Aorta (tissue), 5 donors: ENCODE measurements at places on chromosomes 7 and 10. TPM values are rescaled to one million over a fixed set of nuclear protein-coding genes. Genes with fewer than 3 reads are reported as not detected.

Gene MICALL2
- 57.7 TPM for polyA plus RNA-seq

Gene CFAP43
- not detected for polyA plus RNA-seq

Gene MEST
- 4.9 TPM for polyA plus RNA-seq

Gene PDE6C
- polyA plus RNA-seq = not detected

Gene NODAL
- polyA plus RNA-seq = 0.13 TPM

Gene WNT8B
- polyA plus RNA-seq = not detected

Gene NEBL
- polyA plus RNA-seq = 0.25 TPM

Gene ZSCAN25
- 7.4 TPM for polyA plus RNA-seq

Gene NPSR1
- not detected for polyA plus RNA-seq

Gene OR2F1
- not detected for polyA plus RNA-seq

Gene MALRD1
- polyA plus RNA-seq = 2.6 TPM

Gene STAG3
- 0.13 TPM for polyA plus RNA-seq

Gene GARS1
- 33.2 TPM for polyA plus RNA-seq

Gene ITPRID1
- polyA plus RNA-seq = not detected

- DNase-seq = no peak
These were observed 130.6 kb upstream of the BTBD16 start for GRCh38 chr10:122140461-122140902.

- DNase-seq = no peak
These were observed 122.9 kb upstream of the MYO3A start for GRCh38 chr10:25811052-25811685.

GRCh38 chr7:129951226-129952085 is 1.3 kb downstream of the UBE2H start:
- no peak for DNase-seq

DNA sequence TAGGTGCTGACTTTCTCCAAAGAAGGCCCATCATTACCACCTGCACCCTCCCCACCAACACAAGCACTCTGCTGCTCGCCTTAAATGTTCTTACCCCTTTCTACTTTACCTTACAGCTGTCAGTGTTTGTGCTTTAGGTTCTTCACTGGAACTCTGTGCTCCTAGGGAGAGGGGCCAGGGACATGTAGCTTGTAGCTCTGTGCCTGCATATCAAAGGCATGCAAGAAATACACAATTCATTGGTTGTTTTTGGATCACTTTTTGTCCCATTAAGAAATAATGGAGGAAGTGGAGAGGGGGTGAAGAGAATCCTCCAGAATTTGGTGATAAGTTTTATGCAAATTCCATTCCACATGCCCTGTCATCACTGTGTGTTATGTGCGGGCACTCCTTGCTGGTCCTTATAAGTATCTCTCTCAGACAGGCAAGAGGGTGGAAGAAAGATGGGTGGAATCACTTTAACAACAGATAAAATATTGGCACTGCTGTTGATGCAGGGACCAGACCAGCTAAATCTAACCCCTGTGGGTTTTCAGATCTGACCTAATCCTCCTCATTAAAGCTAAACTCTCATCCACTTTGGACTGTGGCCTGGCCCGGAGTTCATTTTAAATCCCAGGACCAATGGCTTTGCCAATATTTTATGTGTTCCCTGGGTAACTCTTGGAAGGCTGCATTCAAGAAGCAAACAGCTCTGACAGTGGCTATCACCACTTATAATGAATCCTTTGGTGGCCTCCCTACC is 375.8 kb upstream of the NFE2L3 start:
- DNase-seq = no peak

DNA sequence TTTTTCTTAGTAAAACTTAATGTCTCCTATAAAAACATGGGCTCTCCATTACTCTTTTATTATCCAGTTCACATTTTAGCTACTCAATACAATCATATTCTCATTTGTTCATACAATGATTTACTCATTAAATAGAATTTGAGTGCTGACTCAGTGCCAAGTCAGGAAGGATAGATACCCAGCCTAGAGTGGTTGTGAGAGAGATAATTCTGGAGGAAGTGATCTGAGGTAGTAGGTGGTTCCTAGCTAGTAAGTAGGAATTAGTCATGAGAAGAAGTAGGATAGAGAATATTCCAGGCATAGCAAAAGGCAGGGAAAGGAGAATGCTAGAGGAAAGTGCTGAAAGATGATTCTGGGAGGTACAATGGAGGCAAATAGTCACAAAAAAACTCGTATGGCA is 133.5 kb upstream of the MBL2 start:
- no peak for DNase-seq

DNA sequence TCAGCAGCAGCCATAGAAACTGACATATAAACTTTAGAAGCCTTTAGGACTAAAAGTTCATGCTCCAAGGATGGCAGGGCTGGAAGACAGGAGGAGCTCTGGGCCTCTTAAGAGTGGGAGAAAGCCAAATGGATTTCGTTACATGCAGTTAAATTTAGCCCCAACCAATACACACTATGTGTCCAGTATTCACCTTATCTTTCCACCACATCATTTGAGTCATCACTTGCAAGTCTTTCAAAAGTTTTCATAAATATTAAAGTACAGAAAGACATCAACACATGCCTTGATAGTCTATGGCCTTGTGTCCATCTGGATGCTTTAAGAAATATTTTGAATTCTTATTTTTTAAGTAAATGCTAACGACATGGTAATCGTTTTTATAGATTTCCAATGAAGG is 392.4 kb upstream of the LRRN3 start:
- DNase-seq = no peak

DNA sequence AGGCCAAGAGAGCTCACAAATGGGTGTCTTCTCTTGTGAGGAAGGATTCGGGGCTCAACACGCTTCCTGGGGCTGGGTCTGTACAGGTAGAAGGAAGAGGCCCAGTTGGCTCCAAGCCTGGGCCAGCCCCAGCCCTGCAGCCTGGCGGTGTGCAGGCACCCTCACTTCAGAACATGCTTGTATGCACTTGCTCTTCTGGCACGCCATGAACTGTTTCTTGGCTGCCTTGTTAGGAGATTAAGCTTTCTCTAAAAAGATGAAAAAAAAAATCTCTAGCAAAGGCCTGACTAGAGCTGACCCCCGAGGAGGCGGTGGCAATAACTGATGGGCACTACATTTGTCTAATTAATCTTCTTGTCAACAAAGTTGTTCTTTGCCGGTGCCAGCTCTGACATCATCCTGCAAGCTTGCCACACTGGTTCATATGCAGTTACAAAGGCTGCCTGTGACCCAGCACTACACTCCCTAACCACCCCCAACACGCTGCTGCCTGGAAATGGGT is 94.7 kb downstream of the WDR11 start:
- no peak for DNase-seq

- DNase-seq = no peak
These were observed 77.0 kb downstream of the SLC25A13 start for GRCh38 chr7:96244992-96245292.

- DNase-seq = no peak
These were observed 78.0 kb downstream of the TAF3 start for GRCh38 chr10:7896297-7896696.

DNA sequence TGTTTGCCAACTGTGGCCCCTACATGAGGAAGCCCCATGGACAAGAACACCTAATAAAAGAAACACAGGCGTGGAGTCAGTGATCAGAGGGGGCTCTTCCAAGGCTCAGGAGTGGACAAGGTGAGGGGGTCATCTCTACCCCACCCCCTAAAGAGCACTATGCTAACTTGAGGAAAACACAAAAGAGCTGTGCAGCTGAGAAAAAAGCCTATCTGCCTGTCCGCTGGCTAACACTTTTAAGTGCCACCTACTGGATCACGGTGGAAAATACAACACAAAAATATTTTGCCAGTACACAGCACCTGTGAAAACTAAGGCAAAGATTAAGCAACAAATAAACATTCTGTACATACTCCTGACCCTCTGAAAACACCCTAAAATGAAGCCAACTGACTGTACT is 53.1 kb upstream of the COBL start:
- no peak for DNase-seq

- no peak for DNase-seq
These were observed 311.9 kb downstream of the HGF start for GRCh38 chr7:81457852-81458522.

- no peak for DNase-seq
These were observed 4.4 kb downstream of the ZNF655 start for GRCh38 chr7:99562832-99563231.

DNA sequence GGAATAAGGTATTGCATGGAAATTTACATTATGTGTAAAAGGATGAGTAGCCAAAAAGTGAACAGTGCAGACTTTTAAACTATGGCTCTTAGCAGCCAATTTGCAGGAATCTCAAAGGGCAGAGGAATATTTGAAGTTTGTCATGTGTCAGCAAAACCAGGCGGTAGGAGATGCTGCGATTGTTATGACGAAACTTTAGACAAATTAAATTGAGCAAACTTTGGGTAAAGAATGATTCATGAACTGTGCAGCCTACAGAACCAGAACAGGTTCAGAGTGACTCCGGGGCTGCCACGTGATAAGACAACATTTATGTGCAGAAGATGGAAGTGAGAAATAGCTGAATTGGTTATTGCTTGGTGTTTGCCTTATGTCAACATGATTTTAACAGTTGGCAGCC is 39.2 kb upstream of the CCDC6 start:
- no peak for DNase-seq

DNA sequence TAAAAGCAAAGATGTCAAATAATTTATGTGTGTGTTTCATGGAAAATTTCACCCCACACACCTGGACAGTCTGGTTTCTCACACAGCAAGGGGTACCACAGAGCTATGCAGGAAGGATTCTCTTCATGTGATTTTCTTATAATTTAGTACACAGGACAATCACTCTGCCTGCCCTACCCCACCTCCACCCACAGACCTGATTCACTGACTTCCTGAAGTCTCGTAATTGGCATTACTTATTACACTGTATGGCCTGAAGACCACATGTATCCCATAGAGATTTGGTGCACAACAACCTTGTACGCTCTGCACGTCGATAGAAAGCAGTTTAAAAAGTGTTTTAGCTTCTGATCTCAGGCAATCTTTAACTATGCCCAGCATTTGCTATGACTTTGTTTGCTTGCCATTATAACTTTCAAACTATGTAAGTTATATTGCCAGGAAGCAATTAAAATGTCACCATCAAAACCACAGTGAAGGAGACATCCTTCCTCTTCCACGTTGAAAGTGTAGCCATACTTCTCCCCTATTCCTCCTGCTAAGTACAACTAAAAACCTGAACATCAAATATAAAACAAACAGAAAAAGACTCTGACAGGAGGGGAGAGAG is 279.4 kb upstream of the IMMP2L start:
- no peak for DNase-seq

DNA sequence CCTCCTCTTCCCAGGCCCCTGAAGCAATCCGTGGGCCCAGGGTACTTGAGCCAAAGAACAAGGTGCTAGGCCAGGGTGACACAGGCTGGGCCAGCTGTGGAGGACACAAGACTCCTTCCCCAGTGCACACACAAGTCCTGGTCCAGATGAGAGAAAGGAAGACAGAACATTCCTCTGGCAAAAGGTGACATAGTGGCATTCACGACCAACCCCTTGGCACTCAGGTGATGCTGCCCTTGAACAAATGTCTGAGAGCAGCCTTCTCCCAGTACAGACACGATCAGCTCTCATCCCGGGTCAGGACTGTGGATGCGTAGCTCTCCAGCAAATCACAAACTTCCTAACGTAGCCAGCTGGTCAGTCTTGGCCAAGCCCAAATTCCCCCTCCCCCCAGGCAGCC is 118.5 kb downstream of the OAT start:
- DNase-seq = peak; percentile 17

DNA sequence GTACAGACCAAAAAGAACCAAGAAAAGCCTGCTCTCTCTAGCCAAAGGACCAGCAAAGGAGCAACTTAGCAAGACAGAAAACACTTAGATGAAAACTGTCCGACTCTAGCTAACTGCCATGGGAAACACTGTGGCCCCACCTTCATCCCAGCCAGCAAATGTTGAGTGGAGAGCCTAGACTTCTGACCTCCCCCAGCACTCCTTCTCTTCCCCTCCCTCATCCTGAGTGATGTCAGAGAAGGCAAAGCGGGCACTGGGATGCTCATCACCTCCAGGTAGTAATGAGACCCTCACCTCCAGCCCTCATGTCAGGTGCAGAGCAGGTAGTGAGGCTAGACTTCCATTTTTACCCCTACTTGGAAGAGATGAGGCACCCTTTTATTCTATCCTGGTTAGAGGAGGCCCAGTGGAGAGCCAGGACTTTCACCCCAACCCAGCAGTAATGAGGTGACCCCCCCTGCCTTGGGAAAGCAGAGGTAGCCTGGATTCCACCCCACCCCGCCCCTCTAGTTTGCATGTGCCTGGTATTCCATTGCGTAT is 16.9 kb downstream of the CUZD1 start:
- DNase-seq = no peak

DNA sequence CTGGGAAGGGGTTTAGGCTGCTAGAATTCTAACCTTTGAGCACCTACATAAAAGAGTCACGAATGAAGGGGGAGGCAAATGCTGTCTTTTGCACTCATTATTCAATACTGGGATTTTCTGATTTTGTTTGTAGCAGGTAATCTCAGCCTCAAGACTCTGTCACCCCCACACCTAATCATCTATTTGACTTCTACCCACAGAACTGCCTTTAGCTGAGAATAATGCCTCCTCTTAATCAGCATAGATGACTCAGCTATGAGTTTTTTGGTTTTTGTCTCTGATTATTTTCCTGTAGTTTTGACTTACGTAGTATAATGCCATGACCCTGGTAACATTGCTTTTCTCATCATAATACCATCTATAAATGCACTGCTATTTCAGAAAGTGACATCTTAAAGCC is 42.7 kb upstream of the CACNB2 start:
- DNase-seq = no peak

DNA sequence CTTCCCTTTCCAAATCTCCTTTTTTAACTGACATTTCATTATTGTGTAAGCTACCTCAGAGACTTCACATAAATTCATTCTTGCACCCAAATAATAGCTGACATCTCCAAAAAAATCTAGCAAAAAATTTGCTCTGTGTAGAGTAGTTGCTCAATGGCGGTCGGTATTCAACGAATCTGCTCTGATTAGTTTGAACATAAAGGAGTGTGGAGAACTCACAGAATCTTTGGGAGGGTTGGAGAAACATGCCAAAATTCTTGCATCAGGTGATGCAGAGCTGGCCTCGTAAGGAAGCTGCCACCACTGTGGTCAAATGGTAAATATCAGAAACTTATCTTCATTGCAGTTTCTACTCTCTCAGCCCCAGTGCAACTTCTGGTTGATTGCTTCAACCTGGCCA is 201.2 kb upstream of the MDFIC start:
- DNase-seq = no peak
